Naive thymus-derived CD8-positive, alpha-beta T cell (primary cell): ENCODE measurements at places on chromosomes 13 and 19.

- H3K27ac ChIP-seq = peak overlapping the region; percentile 98
- peak; percentile 95 for DNase-seq
- no peaks in the 10 kb centered on the region for H3K27me3 ChIP-seq
- peak overlapping the region; percentile 67 for H3K4me3 ChIP-seq
These were observed 13.9 kb downstream of the RABAC1 start for GRCh38 chr19:41945135-41945766.

- DNase-seq = no peak
- no peaks in the 10 kb centered on the region for H3K27me3 ChIP-seq
- H3K4me3 ChIP-seq = no peak overlapping the region
- H3K4me1 ChIP-seq = no peaks in the 10 kb centered on the region
- H3K27ac ChIP-seq = no peak overlapping the region
These were observed 755.9 kb downstream of the LIG4 start for GRCh38 chr13:107459430-107459829.

DNA sequence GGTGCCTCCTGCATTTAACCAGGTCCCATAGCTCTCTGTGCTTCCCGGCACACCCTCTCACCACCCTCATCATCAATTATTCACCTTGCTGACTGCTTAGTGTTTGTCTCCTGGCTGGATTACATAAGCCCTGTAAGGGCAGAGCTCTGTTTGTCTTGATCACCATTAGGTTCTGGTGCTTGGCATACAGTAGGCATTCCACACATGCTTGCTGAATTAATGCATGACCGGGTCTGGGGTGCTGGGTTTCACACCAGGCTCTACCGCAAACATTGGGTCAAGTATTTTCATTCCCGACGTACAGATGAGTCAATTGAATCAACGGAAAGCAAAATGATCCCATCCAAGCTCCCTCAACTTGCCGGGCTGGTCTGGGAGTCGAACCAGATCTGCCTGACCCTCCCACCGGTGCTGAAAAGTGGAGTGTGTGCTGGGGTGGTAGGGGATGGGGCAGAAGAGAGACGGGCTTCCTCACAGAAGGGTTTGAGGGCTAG is 28.5 kb downstream of the VAV1 start:
- H3K27me3 ChIP-seq = peaks cover 2% of the 10 kb centered on the region
- peaks cover 22% of the 10 kb centered on the region for H3K36me3 ChIP-seq
- H3K4me3 ChIP-seq = peak overlapping the region; percentile 91
- peaks cover 79% of the 10 kb centered on the region for H3K4me1 ChIP-seq
- DNase-seq = no peak

DNA sequence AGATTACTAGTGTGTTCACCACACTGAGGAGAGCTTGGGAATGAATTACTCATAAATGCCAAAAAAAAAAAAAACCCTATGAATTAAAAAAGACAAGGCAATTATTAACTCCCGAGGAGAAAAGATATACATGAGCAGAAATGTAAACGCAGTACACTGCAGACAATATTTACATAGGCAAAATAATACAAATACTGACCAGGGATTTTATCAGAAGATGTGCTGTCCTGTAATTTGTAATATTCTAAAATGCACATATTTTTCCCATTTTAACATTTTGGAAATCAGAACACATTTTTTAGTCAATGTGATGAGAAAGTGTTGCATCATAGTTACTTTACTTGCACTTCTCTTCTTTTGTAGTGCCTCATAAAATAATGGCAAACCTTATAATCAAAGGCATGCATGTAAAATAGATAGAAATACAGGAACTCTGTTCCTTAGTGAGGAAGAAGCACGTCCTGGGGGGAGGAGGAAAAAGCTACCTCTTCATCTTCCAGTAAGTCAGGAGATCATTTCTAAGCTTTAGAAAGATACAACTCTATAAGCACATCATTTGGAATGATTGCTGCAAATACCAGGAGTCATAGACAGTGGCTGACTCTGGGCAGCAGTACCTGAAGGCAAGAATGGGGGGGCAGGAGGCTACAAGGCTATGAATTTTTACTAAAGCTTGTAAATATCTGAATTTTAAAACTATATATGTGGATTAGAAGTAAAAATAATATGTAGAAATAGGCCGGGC is 46.3 kb upstream of the KATNAL1 start:
- H3K4me3 ChIP-seq = no peak overlapping the region
- no peak overlapping the region for H3K27ac ChIP-seq
- H3K27me3 ChIP-seq = no peaks in the 10 kb centered on the region
- H3K4me1 ChIP-seq = peaks cover 32% of the 10 kb centered on the region
- no peak for DNase-seq

DNA sequence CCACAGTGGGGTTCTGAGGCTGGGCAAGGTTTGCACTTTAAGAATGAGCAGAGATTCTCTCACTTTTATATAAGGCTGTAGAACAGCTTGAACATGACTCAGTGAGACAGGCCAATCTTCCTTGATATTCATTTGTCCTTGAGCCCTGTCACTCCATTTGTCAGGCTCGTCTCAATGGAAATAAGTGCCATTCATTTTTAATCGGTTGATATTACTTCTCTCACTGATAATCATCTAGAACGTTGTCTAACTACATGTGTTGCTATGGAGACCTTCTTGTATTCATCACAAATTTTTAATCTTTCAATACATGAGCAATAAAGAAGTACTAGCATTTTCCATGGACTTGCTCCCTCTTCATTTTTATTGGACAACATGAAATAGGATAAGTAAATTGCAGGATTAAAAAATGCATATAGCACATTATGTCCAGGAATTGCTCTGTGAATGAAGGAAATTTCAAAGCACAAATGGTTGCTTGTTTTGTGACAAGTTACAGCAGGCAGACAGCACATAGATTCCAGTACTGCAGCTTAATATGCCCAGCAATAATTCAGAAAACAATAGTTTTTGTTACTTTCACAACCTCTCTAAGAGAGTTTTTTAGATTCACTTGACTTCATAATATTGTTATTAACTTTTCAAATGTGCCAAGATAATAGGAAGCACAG is 1178.4 kb upstream of the ATXN8OS start:
- H3K27me3 ChIP-seq = no peaks in the 10 kb centered on the region
- DNase-seq = no peak
- H3K4me3 ChIP-seq = no peak overlapping the region
- no peak overlapping the region for H3K27ac ChIP-seq
- H3K36me3 ChIP-seq = no peaks in the 10 kb centered on the region

GRCh38 chr13:22194106-22194805 is 523.4 kb downstream of the FGF9 start:
- peaks cover 5% of the 10 kb centered on the region for H3K4me1 ChIP-seq
- no peak overlapping the region for H3K4me3 ChIP-seq
- no peak for DNase-seq
- no peak overlapping the region for H3K27ac ChIP-seq
- no peaks in the 10 kb centered on the region for H3K36me3 ChIP-seq

- H3K4me1 ChIP-seq = no peaks in the 10 kb centered on the region
- H3K36me3 ChIP-seq = no peaks in the 10 kb centered on the region
- no peak for DNase-seq
- H3K27ac ChIP-seq = no peak overlapping the region
- peaks cover 3% of the 10 kb centered on the region for H3K27me3 ChIP-seq
- no peak overlapping the region for H3K4me3 ChIP-seq
These were observed 44.7 kb upstream of the FRY start for GRCh38 chr13:31986676-31987470.

DNA sequence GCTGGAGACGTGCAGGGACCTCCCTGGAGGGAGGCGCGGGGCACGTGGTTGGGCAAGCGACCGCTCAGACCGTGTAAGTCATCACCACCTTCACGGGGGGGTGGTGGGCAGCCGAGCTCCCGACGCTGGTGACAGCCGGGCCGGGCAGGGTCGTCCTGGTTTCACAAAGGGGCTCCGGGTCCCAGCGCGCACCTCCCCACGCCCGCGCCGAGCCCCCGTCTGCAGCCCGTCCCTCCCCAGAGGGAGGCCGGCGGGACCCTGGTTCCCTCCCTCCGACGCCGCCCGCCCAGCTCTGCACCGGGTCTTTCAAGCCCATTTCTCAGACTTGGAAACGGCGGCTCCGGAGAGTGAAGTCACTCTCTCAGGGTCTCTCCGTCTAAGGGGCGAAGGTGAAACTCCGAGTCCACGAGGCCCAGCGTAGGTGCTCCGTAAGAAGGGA is 729 bp upstream of the ARID3A start:
- H3K27me3 ChIP-seq = no peaks in the 10 kb centered on the region
- no peaks in the 10 kb centered on the region for H3K36me3 ChIP-seq
- DNase-seq = no peak
- H3K4me3 ChIP-seq = peak overlapping the region; percentile 75
- H3K4me1 ChIP-seq = peaks cover 9% of the 10 kb centered on the region

DNA sequence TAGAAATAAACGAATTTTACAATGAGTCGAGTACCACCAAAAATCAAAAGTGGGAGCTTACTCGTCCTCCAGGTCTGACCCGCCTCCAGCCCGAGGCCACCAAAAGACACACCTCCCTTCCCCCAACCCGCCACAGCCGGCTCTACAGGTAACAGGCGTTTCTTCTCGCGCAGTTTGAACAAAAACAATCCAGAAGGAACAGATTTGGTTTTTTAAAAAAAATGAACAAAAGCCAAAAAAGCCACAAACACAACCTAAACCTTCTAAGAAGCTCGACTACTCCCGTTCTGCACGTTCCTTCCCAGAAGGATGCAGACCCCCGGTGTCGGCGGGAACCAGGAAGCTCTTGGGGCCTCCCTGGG is 671 bp downstream of the ZDHHC20 start:
- H3K4me1 ChIP-seq = peaks cover 13% of the 10 kb centered on the region
- H3K27me3 ChIP-seq = no peaks in the 10 kb centered on the region
- peak; percentile 74 for DNase-seq
- H3K27ac ChIP-seq = peak overlapping the region; percentile 95
- H3K36me3 ChIP-seq = peaks cover 8% of the 10 kb centered on the region

- H3K4me3 ChIP-seq = no peak within 1 kb of the TSS
- H3K36me3 ChIP-seq = peaks cover 36% of the 10 kb centered on the region
- no peak for DNase-seq
- no peaks in the 10 kb centered on the region for H3K27me3 ChIP-seq
These were observed at the start of gene KCTD4 for GRCh38 chr13:45200701-45201232. Gene KCTD4, minus strand, starts transcription at chr13:45201045. Its CDS starts 6,478 bp downstream, at chr13:45194567.

DNA sequence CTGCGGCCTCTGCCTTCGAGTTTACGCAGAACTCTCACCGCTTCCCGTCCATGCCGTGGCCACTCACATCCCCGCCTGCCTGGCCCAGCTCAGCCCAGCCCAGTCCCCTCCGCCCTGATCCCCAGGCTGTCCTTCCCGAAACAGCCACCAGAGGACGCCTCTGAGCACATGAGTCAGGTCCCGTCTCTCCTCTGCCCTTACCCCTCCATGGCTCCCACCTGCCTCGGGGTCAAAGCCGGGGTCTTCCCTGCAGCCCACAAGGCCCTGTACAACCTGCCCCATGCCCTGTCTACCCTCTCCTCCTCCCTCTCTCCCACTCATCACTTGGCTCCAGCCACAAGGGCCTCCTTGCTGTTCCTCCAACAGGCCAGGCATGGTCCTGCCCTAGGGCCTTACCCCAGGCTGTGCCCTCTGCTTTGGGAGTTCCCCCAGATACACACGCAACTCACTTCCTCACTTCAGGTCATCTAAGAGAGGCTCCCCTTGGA is 8.1 kb upstream of the SEMA6B start:
- DNase-seq = peak; percentile 59
- no peak overlapping the region for H3K4me3 ChIP-seq
- H3K27me3 ChIP-seq = peaks cover 8% of the 10 kb centered on the region
- no peak overlapping the region for H3K27ac ChIP-seq

DNA sequence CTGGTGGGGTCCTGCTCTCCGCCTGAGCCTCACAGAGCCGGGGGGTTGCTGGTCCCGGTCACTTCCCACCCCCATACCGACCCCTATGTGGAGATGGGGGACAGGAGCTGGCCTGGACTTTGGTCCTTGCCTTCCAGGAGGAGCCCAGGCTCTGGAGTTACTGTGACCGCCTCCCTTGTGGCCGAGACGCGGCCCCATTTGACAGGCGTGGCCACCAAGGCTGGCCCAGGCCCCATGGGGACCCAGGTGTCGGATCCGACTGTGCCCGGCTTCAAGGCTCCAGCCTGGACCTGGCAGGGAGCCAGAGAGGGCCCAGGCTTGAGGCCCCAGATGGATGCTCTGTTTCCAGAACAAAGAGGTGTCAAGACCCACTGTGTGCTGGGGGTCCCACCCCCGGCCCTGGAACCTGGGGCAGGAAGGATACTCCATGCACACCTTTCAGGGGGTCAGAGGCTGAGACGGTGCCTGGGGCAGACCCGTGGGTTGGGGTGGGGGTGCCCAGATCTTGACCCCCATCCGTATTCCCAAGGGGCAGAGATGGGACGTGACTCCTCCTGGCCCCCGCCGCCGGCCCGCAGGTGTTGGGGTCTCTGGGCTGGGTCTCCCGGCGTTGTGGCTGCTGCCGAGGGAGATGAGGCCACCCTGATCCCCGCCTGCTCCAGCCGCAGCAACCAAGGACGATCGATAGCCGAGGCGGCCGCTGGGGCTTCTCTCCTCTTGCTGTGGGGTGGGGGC is 47.8 kb upstream of the TCF3 start:
- peaks cover 17% of the 10 kb centered on the region for H3K4me1 ChIP-seq
- no peak for DNase-seq
- peak overlapping the region; percentile 60 for H3K4me3 ChIP-seq
- H3K36me3 ChIP-seq = peaks cover 7% of the 10 kb centered on the region

DNA sequence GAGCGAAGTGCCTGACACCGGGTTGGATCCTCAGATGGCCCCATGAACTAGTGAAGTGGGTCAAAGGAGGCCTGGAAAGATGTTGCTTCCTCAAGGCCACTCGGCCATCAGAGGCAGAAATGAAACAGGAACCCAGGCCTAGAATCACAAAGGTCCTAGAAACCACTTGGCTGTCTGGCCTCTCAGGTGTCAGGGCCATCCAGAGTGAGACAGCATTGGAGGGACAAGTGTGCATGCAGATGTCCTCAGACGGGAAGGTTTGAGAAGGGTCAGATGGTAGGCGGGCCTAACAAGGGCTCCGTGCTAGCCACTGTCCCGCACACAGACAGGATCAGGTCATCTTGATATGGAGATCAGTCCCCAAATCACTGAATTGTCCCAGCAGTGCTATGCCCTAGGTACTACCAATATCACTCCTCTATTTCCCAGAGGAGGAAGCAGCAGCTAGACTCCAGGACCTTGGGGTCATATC is 14.3 kb downstream of the CCDC97 start:
- H3K4me1 ChIP-seq = peaks cover 47% of the 10 kb centered on the region
- no peaks in the 10 kb centered on the region for H3K36me3 ChIP-seq
- no peaks in the 10 kb centered on the region for H3K27me3 ChIP-seq

GRCh38 chr19:46376241-46377153 is 29.6 kb downstream of the PPP5C start:
- H3K4me1 ChIP-seq = peaks cover 18% of the 10 kb centered on the region
- no peak for DNase-seq
- no peak overlapping the region for H3K4me3 ChIP-seq
- no peak overlapping the region for H3K27ac ChIP-seq
- no peaks in the 10 kb centered on the region for H3K27me3 ChIP-seq

DNA sequence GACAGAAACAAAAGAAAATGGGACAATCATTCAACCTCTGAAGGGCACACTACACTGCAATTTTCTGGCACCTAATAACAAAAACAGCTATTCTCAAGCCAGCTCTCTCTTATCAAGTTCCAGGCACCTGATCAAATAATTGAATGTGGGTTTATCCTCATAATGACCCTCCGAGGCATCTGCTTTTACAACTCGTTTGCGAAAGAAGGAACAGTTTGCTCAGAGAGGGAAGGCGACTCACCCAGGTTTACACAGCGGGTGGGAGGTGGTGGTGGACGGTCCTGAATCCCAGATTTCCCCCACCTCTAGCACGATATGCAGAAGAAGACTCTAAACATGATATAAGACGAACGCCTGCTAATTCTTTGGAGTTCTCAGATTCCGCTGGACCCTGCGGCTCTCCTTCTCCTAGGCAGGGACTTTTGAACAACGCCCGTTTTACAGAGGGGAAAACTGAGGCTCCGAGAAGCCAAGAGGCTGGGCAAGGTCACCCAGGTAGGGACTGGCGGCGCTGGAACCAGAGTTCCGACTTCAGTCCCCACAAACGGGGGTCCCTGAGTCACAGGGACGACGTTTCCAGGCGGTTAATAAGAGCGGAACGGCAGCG is 641 bp downstream of the SGTA start:
- DNase-seq = no peak
- no peaks in the 10 kb centered on the region for H3K27me3 ChIP-seq
- H3K4me1 ChIP-seq = peaks cover 59% of the 10 kb centered on the region
